RPMI8226 (cell line): ENCODE measurements at places on chromosomes 7 and 10.

GRCh38 chr7:69199041-69199440 is 399.2 kb upstream of the AUTS2 start:
- DNase-seq: peak; percentile 35

GRCh38 chr10:68957284-68957615 is 1.3 kb downstream of the DDX21 start:
- no peak for DNase-seq

DNA sequence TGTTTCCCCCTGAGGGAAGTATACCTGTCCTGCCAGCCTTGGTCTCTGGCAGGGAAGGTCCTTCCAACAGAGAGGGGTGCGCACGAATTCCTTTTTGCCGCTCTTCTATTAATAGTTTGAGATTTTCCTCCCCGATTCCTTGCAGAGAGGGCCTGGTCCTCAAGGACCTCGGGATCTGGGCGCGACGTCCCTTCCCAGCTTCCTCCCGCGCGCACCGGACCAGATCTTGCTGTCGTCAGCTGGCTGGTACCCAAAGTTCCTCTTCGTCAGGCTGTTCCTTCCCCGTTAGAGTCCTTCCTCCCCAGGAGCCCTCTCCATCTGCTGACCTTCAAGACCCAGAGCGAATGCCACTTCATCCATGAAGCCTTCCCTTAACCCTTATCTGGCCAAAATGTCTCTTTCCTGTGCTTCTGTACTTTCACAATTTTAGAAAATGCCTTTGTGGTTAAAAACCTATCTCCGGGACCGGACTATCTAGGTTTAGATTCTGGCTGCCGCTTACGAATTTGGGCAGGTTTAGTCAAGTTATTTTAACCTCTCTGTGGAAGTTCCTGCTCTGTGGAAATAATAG is 851 bp upstream of the GOT1 start:
- peak; percentile 67 for DNase-seq

GRCh38 chr7:37352251-37352880 is 96.3 kb downstream of the ELMO1 start:
- DNase-seq: no peak

GRCh38 chr7:28800150-28800549 is 158.0 kb downstream of the TRIL start:
- no peak for DNase-seq

DNA sequence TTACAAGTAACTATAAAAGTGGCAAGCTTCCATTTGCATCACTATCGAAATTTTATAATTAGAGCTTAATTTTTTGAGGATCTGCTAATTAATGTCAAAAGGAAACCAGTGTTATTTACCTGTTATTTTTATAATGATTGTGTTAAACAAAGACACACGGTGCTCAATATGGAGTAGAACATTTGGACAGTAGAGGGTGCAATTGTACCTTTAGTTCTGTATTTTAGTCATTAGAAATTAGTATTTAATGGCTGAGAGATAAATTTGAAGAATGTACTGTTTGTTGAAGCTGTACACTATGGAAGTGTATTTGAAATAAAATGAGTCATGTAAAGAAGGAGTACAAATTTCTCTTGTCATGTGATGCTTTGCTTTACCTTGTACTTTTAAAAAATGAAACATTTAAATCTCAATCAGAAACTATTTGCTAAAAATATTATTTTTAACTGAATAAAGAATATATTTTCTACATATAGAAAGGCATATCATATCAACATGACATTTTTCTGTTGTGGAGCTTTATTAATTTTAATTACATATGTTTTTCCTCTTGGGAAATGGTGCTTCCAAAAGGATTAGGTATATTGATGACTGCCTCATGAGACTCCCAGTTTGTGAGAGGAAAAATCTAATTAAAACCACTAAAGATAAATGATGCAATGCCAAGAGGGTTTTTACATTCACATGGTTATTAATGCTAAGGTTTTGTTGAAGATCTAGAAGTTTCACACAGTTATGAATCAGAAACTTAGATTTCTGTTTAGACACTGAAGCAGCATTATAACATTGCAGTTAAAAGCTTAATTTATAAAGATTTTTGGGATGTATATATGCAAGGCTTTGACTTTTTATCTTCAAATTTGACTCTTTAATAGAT is 10.4 kb upstream of the PRKG1 start:
- DNase-seq: peak; percentile 2
